ENCODE measurements at places on chromosomes 2 and 18.
A peak's percentile ranks its signal among the peaks of the same experiment; 100 is the strongest.

- no peak for DNase-seq
Observed at GRCh38 chr2:20446255-20446916, 488 bp upstream of the RHOB start.

- DNase-seq, result peak; percentile 87
Observed at GRCh38 chr2:238287737-238288649, at the start of gene PER2. TSS of gene PER2 (minus strand) at chr2:238288610. CDS start at chr2:238277936, 10,674 bp downstream.

DNA sequence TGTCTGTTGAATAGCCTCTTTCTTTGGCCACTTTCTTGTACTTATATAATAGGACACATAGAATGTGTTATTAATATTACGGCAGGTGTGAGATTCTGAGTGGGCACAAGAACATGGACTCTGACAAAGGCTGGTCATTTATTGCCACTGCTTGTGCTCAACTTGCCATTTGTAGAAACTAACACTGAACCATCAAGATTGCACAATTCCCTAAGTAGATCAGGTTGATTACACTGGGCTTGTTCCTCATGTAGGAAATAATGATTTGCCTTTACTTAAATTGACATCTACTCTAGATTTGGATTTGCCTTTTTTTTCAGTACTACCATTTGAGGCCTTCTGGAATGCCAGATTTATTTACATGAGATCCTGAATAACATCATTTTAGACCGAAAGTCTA, 342.7 kb upstream of the CWC22 start:
- no peak for DNase-seq

- no peak for DNase-seq
Observed at GRCh38 chr2:64937687-64938491, 51.3 kb upstream of the SLC1A4 start.

DNA sequence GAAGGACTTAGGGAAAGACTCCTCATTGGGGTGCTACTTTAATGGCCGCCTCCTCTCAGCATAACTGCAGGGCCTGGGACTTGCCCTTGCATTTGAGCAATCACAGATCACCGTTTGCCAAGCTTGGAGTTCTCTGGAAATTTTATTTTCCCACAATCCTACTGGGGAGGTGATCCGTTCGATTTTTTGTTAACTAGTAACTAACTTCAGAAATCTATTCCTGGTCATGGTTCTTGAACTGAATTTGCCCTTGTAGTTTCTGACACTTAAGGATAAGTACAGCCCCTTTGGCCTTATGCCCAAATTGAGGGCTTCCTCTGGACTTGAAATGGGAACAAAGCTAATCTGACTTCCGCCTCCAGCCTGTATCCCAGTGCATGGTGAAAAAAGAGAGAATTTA, 60.5 kb upstream of the ST3GAL5 start:
- no peak for DNase-seq

DNA sequence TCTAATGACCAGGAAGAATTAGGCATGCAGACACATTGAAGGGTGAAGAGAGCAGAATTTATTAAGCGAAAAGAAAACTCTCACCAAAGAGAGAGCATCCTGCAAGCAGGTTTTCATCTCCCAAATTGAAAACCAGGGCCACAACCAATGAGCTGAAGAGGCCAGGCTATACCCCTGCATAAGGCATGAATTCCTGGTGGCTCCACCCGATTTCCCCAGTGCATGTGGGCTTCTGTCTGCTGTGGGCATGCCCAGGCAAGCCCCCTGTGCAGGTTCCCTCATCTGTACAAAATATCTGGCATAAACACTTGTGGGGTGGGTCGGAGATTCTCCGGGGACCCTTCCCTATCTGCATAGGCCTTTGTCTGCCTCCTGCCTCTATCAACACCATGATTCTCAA, 621.6 kb upstream of the LRRTM1 start:
- DNase-seq, result no peak
